ENCODE measurements at places on chromosomes 11 and 22.

DNA sequence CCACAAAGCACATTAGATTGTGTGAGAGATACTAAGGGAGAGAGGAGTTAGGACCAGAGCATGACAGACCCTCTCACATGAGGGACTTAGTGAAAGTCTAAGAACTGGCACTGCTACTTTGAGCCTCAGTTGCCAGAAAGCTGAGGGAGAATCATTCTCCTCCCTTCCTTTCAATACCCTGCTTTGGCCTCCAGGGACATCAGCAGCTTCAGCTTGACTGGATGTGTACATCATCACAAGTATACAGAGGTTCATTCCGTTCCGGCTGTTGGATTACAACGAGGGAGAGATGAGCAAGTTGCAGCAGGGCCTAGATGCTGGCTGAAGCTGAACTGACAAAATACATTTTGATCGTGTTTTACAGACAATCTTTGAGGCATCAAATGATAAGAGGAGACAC, 15.7 kb upstream of the ANO5 start:
- no peaks in the 10 kb centered on the region for H3K36me3 ChIP-seq
- H3K4me3 ChIP-seq = no peak overlapping the region
- DNase-seq = no peak
- H3K27me3 ChIP-seq = no peaks in the 10 kb centered on the region
- no peak overlapping the region for H3K27ac ChIP-seq

- no peak overlapping the region for H3K4me3 ChIP-seq
- no peaks in the 10 kb centered on the region for H3K4me1 ChIP-seq
- DNase-seq = no peak
- H3K27me3 ChIP-seq = no peaks in the 10 kb centered on the region
Measured at GRCh38 chr11:76103460-76103859, 102.8 kb downstream of the WNT11 start.

- no peak overlapping the region for H3K4me3 ChIP-seq
- H3K27me3 ChIP-seq = peaks cover 3% of the 10 kb centered on the region
- DNase-seq = no peak
- no peaks in the 10 kb centered on the region for H3K36me3 ChIP-seq
- peaks cover 18% of the 10 kb centered on the region for H3K4me1 ChIP-seq
Measured at GRCh38 chr11:76148941-76149613, 57.2 kb downstream of the WNT11 start.

DNA sequence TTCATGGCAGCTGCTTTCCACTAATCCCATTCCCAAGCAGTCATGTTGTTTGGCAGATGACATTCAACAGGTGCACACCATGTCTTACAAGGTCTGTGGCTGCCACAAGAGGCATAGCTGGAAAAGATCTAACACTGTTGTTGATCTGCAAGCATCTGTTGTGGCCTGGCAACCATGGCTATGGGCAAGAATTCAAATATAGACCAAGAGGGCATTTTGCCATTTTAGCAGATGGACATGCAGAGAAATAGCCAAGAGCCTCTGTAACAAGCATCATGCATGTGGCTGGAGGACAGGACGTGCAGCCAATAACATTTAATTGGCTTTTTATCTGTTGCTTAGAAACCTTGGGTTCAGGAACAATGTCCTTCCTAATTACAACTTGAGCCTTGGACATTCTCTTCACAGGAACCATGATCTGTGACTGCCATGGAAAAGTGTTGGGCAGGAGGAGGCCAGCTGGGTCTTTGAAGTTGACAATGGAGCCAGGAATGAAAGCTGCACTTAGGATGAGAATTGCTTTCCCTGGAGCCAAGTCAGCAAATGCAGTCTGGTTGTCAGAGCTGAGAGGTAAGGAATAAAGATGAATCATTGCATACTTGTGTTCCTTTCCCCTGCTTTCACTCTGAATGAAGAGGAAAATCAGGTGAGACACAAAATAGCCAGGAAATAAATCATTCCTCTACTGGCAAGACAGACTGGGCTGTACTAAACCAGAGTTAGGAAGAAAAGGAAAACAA, 113.6 kb upstream of the ANO5 start:
- no peaks in the 10 kb centered on the region for H3K4me1 ChIP-seq
- no peak overlapping the region for H3K27ac ChIP-seq
- no peak for DNase-seq
- no peak overlapping the region for H3K4me3 ChIP-seq

- no peak for DNase-seq
- peaks cover 12% of the 10 kb centered on the region for H3K4me1 ChIP-seq
- no peak overlapping the region for H3K27ac ChIP-seq
Measured at GRCh38 chr22:38566726-38567504, 3.1 kb downstream of the DMC1 start.

DNA sequence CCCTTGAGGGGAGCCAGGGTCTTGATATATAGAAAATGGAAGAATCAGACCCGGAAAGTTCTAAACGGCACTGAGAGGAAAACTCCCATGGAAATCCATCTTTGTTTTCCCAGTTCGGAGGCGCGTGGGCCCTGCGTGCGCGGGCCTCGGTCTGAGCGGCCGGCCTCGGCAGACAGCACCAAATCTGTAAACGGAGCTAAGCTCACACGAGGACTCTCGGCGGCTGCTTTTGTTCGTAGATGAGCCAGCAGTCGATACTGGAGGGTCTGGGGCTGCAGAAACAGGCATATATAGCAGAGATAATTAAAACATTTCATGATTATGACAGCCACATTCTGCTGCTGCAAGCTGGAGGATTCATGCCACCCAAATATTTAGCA, 68.5 kb upstream of the PPARA start:
- no peaks in the 10 kb centered on the region for H3K27me3 ChIP-seq
- no peak for DNase-seq
- H3K4me1 ChIP-seq = no peaks in the 10 kb centered on the region
- H3K4me3 ChIP-seq = no peak overlapping the region
- H3K27ac ChIP-seq = no peak overlapping the region

DNA sequence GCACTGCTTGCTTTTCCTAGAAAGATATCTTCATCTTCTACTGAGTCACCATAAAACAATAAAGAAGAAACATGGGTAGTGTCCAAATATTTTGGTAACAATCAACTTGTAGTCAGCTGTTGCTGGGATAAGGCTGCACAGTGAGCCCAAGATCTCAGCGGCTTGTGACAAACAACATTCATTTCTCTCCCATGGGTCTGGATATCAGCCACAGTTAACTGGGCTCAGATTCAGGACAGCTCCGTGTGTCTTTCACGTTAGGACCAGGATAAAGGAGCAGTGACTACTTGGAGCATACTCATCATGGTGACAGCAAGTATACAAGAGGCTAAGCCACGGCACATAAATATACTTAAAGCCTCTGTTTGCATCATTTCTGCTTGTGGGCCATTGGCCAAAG, 27.9 kb upstream of the GRK3 start:
- H3K27ac ChIP-seq = no peak overlapping the region
- no peaks in the 10 kb centered on the region for H3K36me3 ChIP-seq
- H3K4me1 ChIP-seq = no peaks in the 10 kb centered on the region
- no peak overlapping the region for H3K4me3 ChIP-seq
- H3K27me3 ChIP-seq = no peaks in the 10 kb centered on the region

DNA sequence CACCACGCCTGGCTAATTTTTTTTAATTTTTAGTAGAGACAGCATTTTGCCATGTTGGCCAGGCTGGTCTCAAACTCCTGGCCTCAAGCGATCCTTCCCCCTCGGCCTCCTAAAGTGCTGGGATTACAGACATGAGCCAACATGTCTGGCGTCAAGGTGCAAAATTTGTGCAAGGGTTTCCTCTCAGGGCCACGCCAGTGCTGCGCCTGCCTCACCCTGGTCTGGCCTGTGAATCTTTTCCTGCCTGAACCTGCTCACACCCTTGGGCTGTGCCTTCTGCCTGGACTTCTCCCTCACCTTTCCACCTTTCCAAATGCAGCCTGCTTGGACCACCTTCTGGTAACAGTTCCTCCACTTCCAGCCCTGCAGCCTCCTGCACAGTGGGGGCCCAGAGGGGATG, 43.4 kb downstream of the MCM5 start:
- H3K4me3 ChIP-seq = no peak overlapping the region
- peaks cover 6% of the 10 kb centered on the region for H3K4me1 ChIP-seq
- DNase-seq = no peak

Measured in activated CD4-positive, alpha-beta memory T cell treated with anti-CD3 and anti-CD28 coated beads for 36 hours (primary cell).